ENCODE measurements at places on chromosomes 7 and 10.
A peak's percentile ranks its signal among the peaks of the same experiment; 100 is the strongest.

- DNase-seq: peak; percentile 55
Measured at GRCh38 chr10:101858723-101859500, 15.3 kb upstream of the KCNIP2 start.

DNA sequence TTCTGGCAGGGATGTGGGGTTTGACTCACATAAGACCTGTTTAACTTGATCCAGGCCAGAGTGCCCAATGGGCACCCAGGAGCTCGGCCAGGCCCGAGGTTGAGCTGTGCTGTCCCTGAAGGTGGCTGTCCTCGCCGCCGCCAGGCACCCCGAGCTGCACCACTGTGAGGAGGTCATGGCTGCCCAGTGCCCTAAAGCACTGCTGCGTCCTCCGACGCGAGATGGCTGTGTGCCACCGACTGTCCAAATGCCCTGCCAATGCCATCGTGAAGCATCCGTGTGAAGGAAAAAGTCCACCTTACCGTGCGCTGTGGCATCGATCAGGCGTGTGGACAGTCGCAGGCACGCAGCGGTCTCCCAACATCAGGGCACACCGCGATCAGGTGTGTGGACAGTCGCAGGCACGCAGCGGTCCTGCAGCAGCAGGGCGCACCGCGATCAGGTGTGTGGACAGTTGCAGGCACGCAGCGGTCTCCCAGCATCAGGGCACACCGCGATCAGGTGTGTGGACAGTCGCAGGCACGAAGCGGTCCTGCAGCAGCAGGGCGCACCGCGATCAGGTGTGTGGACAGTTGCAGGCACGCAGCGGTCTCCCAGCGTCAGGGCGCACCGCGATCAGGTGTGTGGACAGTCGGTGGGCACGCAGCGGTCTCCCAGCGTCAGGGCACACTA is 120.3 kb downstream of the VIPR2 start:
- no peak for DNase-seq

GRCh38 chr10:44267007-44267406 is 117.9 kb downstream of the CXCL12 start:
- DNase-seq: no peak

DNA sequence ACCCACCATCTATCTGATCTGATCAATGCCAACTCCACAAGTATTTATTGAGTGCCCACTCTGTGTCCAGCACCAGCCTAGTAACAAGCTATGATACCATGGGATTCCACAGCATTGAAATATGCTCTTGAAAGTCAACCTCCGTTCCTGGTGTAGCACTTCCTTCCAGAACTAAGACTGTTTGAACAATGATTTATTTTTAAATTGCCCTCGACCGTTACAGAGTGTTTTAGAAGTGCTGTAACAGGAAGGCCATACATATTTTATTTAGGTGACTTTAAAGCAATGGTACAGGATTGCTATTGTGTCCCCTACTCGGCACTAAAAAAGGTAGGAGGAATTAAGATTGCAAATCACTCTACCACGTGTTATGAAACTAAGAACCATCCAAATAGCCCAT is 225.6 kb downstream of the TEX36 start:
- no peak for DNase-seq

DNA sequence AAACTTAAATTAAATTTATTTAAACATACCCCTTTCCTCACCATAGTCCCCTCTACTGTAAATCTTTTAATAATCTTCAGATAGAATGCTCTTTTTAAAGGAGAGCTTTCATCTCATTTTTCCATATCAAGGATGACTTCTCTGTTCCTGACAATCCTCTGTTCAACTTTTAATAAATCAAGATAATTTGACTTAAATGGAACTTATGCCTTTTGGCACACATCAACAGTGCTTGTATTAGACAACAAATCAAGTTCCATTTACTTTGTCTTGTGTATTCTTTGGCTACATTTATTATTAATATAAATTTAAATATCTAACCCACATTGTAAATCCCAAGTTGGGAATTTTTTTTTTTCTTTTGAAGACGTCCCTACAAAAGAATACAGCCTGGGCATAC is 42.7 kb upstream of the HYAL4 start:
- no peak for DNase-seq

DNA sequence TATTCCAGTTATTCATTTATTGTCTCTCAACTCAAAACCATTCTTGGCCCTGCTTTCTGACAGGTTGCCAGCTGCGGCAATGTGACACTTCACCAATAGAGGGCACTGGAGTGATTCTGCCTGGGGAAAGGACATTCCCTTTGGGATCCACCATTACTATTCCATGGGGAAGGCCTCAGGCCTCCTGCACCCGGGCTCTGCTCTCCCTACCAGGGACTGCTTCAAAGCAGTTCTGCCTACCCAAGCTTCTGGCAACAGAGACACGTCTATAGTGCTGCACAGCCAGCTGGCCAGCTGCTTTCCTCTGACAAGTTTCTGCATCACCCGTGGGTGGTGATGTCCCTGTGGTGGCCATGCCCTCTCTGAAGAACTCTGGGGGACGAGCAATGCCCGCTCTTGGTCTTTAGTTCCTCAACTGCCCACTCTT is 163.8 kb downstream of the ELMO1 start:
- peak; percentile 52 for DNase-seq

- peak; percentile 89 for DNase-seq
Measured at GRCh38 chr7:5218564-5219360, 28.7 kb downstream of the WIPI2 start.

Data from GM13976 (cell line).